ENCODE measurements at places on chromosomes 5 and 9.

- DNase-seq, result no peak
These were observed 64.1 kb upstream of the TYRP1 start for GRCh38 chr9:12629067-12629466.

- no peak for DNase-seq
These were observed 18.6 kb upstream of the CFAP95 start for GRCh38 chr9:69801989-69802388.

- DNase-seq, result no peak
These were observed 525.4 kb upstream of the TLE4 start for GRCh38 chr9:79046401-79046800.

DNA sequence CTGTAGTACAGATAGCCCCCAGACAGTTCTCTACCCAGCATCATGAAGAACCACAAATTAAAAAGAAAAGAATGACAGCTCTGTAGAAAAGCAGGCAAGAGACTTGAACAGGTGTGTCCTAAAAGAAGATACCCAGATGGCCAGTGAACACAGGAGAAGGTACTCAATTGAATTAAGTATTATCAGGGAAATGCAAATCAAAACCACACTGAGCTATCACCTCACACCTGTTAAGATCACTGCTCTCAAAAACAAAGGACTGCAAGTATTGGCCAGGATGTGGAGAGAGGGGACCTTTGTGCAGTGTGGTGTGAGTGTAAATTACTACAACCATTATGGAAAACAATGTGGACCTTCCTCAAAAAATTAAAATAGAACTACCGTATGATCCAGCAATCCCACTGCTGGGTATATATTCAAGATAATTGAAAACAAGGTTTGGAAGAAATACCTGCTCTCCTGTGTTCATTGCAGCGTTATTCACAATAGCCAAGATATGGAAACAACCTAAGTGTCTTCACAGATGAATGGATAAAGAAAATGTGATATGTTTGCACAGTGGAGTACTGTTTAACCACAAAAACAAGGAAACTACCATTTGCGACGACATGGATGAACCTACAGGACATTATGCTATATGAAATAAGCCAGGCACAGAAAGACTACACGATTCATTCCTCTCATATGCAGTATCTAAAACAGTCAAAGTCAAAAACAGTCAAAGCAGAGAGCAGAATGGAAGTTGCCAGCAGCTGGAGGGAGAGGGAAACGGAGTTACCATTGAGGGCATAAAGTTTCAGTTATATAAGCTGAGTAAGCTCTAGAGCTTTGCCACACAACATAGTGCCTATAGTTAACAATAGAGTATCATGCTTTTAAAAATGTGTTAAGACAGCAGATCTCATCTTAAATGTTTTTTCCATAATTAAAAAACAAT, 102.6 kb downstream of the WNK2 start:
- DNase-seq, result no peak

DNA sequence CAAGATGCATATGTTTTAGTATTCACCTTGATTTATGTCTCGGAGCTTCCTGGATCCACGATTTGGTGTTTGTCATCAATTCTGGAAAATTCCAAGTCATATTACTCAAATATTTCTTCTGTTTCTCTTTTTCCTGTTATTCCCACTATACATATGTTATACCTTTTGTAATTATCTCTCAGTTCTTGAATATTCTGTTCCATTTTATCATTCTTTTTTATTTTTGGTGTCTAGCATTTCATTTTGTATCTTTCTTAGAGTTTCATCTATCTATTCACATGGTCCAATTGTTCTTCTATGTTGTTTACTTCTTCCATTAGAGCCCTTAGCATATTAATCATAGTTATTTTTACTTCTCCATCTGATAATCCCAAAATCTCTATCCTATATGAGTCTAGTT, 637.8 kb upstream of the GRAMD2B start:
- no peak for DNase-seq

DNA sequence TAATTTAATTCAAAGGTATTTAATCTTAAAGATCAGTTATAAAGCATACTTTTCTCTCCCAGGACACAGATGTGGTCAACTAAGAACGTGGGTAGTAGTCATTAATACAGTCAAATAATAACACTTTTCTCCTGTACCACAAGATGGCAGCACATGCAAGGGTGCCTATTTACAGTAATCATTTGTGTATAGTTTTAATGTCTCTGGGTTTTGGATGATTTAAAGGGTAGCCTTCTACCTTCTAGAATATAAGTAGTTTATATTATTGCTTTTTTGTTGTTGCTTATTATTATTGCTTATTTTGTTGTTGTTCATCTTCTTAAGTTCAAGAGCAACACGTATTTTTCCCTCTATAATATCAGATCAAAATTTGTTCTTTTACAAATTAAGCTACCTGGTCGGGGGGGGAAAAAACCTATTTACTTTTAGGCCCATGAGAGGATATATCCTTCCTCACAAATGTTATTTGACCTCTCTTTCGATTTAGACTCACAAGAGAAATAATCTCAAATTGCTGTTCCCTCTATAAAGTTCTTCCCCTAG, 59.6 kb upstream of the SLC27A6 start:
- no peak for DNase-seq

DNA sequence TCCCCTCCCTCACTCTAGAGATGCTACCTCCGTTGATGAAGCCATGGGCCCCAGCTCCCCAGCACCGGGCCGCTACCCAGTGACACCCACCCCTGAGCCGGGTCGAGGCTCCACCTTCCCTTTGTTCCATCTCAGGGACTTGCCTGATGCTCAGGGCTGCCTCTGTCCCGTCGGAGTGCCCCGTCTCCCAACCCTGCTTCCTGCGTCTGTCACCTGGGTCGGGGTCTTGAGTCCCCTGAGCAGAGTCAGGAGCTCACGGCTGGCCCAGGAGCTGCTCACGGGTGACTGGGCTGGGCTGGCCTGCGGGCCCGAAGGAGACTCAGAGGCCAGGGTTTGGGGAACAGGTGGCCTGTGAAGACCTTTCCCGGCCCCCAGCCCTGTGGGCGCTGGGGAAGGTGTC, 85.3 kb downstream of the KCNT1 start:
- DNase-seq, result no peak

DNA sequence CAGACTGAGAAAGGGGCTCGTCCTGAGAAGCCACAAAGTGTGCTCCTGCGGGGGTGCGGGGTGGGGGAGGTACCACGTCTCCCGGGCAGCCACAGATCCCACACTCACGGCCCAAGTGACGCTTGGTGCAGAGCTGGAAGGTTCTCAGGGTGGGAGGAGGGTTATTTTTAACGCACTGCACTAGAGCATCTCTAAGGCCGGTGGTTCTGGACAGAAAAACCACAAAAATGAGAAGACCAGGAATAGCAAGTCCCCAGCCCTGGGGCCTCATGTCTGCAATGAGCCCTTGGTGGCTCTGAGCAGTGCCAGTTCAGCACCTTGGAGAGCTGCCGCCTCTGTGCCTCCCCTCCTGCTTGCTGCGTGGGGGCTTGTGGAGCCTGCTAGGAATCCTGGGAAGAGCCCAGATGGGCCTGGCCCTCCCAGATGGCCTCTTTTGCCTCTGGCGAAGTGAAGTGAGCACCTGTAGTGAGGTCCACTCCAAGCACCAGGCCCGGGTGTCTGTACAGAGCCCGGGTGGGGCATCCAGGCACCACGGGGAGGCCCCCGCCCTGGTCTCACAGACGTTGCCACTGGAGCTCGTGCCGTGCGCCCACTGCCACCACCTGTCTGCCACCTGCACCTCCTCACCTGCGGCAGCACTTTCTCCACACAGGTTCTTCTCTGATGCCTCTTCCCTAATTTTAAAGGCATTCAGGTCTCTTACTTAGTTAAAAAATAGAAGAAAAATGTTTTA, 48.9 kb upstream of the CACNA1B start:
- DNase-seq, result no peak

All from osteocyte (in vitro differentiated cells).